ENCODE measurements at places on chromosomes 5 and 9. TPM values are rescaled to one million over a fixed set of nuclear protein-coding genes. Genes with fewer than 3 reads are reported as not detected.

GRCh38 chr5:113115061-113115460 is 138.5 kb downstream of the DCP2 start:
- no peak overlapping the region for H3K4me3 ChIP-seq
- H3K27ac ChIP-seq = no peak overlapping the region
- H3K4me1 ChIP-seq = no peaks in the 10 kb centered on the region
- H3K27me3 ChIP-seq = no peaks in the 10 kb centered on the region
- DNase-seq = no peak

GRCh38 chr5:65243161-65243560 is 238.6 kb downstream of the ADAMTS6 start:
- no peak overlapping the region for H3K27ac ChIP-seq
- H3K4me3 ChIP-seq = no peak overlapping the region
- no peaks in the 10 kb centered on the region for H3K36me3 ChIP-seq
- DNase-seq = no peak
- no peaks in the 10 kb centered on the region for H3K27me3 ChIP-seq

DNA sequence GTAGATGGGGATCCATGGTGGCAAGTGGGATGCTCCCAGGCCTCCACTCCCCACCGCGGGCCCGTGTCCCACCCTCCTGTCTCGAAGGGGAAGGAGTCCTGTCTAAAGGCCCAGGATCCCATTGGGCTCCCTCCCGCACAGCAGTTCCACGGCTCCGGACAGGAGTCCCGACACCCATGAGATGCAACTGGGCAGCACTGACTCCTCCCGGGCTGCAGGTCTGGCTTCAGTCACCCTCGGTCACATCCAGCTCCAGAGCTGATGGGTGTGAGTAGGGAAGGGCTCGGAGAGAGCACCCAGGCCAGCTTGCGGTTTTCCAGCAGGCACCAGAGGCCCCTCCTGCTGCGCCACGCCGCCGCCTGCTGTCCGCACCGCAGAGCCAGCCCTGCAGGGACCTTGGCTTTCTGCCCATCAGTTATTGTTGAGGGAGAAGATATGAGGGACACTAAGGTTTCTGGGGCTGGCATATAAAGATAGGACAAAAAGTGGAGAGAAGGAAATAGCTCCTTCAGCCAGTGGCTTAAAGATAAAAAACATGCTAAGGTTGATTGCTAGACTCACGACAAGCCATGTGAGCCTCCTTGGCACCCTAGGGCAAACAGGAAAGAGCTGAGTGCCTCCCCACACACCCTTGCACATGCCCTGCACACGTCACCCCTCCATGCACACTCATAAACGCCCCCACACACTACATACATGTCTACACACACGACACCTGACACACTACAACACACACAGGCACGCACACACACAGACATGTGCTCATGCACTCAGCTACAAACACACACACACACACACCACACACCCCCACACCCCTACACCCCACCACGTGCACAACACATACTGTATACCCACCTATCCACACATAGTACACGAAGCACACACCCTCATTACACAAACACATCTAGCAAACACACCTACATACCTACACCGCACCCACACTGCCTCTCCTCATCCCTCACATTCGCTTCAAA is 79.0 kb downstream of the AK8 start:
- peaks cover 17% of the 10 kb centered on the region for H3K27me3 ChIP-seq
- no peaks in the 10 kb centered on the region for H3K36me3 ChIP-seq
- no peak overlapping the region for H3K27ac ChIP-seq

DNA sequence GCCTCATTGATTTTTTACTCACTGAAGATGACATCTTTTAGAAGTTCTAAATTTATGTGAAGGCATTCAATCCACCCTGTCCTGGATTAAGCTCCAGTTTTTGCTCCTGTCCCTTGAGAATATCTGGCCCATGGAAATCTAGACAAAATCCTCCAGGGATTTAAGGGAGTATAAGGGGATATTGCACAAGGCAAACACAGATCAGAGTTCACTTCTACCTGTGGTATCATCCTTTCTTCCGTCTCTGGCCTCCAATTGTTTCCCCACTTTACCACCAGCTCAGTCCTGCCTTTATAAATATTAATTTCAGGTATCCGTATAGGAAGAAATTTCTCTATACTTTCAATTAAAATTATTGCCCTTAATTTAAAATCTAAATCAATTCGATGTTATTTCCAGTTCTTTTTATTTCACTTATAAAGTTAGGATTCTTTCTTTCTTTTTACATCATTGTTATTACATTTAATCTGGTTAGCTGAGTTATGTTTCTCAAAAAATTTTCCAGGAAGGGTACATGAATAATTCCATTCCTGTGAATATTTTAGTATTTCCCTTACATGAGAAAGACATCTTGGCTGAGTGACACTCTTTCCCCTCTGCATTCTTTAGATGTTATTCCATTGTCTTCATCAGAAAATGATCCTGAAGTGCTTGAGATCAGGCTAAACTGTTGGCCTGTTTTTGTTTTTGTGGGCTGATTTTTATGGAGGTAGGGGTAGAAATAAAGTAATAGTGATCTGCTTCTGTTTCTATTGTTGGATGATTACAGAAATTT is 194.3 kb upstream of the MAP3K1 start:
- no peak overlapping the region for H3K27ac ChIP-seq
- H3K4me3 ChIP-seq = no peak overlapping the region
- peaks cover 2% of the 10 kb centered on the region for H3K36me3 ChIP-seq
- no peaks in the 10 kb centered on the region for H3K27me3 ChIP-seq
- H3K4me1 ChIP-seq = peaks cover 10% of the 10 kb centered on the region

DNA sequence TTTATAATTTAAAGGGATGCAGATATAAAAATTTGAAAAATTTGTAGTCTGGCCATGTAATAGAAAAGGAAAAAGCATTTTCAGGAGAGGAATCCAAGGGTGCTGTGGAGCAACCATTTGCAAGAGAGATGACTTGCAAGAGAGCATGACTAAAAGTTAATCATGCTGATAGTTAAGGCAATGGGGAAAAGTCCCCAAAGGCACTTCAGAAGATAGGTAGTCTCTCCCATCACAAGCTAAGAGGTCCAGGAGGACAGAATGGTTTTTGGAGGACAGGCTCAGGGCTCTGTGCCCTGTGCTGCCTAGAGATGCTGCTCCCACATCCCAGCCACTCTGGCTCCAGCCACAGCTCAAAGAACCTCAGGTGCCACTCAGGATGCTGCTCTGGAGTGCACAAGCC is 38.8 kb downstream of the DNAJB5 start:
- peaks cover 6% of the 10 kb centered on the region for H3K36me3 ChIP-seq
- H3K4me1 ChIP-seq = peaks cover 14% of the 10 kb centered on the region
- no peak overlapping the region for H3K4me3 ChIP-seq
- DNase-seq = no peak
- H3K27ac ChIP-seq = no peak overlapping the region

DNA sequence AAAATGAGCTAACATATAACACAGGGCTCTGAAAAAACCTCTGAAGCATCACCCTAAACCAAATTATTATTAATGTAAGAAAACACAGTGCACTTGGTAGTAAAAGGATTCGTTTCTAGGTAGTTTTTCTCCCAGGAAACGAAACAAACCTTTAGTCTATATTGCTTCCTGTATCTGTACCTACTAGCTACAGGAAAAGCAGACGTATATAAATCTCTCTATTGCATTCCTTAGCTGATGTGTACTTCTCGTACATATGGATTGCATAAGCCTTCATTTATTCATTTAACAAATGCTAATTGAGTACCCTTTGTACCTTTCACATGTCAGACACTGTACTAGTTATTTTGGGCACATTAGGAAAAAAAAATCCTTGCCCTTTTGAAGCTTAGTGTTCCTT is 85.0 kb upstream of the RASA1 start:
- H3K4me1 ChIP-seq = peaks cover 17% of the 10 kb centered on the region
- no peaks in the 10 kb centered on the region for H3K27me3 ChIP-seq
- no peak for DNase-seq
- H3K27ac ChIP-seq = no peak overlapping the region

GRCh38 chr9:131233995-131234394 is 42.3 kb downstream of the FAM78A start:
- peak overlapping the region; percentile 87 for H3K27ac ChIP-seq
- peak overlapping the region; percentile 16 for H3K4me3 ChIP-seq
- H3K27me3 ChIP-seq = no peaks in the 10 kb centered on the region

DNA sequence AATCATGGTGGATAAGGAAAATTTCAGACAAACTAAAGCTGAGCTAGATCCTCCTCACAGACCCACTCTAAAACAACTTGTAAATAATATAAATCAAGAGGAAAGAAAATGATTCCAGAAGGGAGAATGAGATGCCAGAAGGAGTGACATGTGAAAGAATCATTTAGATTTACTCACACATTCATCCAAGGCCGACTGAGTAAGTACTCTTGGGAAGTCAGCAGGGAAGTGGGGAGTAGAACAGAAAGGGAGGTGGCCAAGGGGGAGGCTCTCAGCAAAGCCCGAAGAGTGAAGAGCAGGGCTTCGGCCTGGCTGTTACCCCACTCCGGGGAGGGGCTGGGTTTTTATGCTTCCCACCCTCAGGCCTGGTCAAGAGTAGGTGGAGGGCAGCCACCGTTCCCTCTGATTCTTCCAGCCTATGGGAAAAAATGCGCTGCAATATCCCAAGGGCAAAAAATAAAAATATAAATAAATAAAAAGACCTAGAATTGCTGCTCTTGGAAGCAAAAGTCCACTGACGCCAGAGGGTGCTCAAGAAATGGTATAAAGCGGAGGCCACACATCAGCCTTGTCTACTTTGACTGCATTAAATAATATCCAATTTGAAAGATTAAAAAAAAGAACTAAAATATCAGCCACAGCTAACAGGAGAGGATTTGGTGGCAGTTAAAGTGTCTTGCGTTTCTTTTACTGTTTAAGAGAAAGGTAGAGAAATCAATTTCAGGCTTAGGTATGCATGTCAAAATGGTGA is 110.2 kb upstream of the COL5A1 start:
- H3K36me3 ChIP-seq = no peaks in the 10 kb centered on the region
- peaks cover 10% of the 10 kb centered on the region for H3K27me3 ChIP-seq
- no peak overlapping the region for H3K4me3 ChIP-seq
- H3K4me1 ChIP-seq = no peaks in the 10 kb centered on the region
- no peak for DNase-seq
- H3K27ac ChIP-seq = no peak overlapping the region

- no peak for DNase-seq
- no peak overlapping the region for H3K27ac ChIP-seq
- no peaks in the 10 kb centered on the region for H3K4me1 ChIP-seq
- no peak overlapping the region for H3K4me3 ChIP-seq
- no peaks in the 10 kb centered on the region for H3K27me3 ChIP-seq
Measured at GRCh38 chr9:13902286-13903066, 411.5 kb downstream of the NFIB start.

Gene DCAF12
- 35.0 TPM for total RNA-seq

Gene MEGF10
- total RNA-seq = not detected

DNA sequence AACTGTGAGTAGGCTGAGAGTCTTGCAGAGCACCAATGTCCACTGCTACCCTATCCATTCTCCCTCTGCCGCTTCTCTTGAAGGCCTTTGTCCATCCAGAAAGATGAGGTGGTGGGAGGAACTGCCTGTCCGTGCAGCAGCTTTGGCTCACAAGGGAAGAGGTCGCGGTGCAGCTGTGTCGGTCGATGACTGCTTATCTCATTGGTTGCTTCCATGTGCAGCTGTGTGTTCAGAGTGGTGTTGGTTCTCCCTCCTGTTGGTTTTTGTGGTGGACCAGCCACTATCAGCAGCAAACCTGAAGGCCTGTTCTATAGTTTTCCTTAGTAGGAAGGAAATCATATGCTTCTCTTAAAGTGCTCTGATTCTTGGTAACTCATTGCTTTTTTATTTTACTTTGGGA is 40.7 kb downstream of the SPTAN1 start:
- DNase-seq = no peak
- no peak overlapping the region for H3K27ac ChIP-seq
- H3K4me3 ChIP-seq = no peak overlapping the region
- H3K36me3 ChIP-seq = peaks cover 51% of the 10 kb centered on the region

GRCh38 chr5:176853151-176853778 is 42.9 kb downstream of the UNC5A start:
- H3K27me3 ChIP-seq = peaks cover 12% of the 10 kb centered on the region
- no peak for DNase-seq
- H3K27ac ChIP-seq = no peak overlapping the region
- H3K4me3 ChIP-seq = no peak overlapping the region

DNA sequence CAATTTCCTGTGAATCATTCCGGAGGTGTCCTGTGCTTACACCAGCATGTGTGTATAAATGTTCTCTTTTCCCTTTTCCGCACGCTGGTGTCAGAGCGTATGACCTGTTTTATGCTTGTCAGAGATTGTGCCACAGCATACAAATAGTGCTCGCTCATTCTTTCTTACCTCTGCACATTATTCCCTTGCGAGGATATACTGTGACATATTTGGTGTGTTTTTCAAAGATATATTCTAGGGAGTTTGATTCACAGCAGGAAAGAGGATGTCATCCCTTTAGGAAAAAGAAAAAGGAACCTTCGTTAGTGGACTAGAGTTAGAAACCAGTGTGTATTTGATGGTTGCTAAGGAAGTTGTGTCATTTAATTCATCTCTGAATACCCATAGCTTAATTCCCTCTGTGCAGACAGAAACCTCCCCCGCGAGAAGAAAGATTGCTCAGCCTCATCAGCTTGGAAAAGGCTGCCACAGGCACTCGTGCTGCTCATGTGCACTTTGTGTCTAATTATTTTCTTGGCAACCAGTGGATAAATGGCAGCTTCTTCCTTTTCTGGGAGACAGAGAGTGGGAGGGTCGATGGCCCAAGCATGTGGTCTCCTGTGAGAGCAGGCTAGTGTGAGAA is 14.7 kb upstream of the CCIN start:
- peak overlapping the region; percentile 61 for H3K27ac ChIP-seq
- H3K27me3 ChIP-seq = no peaks in the 10 kb centered on the region
- H3K36me3 ChIP-seq = peaks cover 16% of the 10 kb centered on the region
- H3K4me3 ChIP-seq = no peak overlapping the region
- no peak for DNase-seq
- peaks cover 45% of the 10 kb centered on the region for H3K4me1 ChIP-seq
